ENCODE measurements at places on chromosomes 6 and 20.

- peak; percentile 3 for DNase-seq
Measured at GRCh38 chr6:75855052-75855451, 106.0 kb downstream of the MYO6 start.

- no peak for DNase-seq
Measured at GRCh38 chr20:59117526-59117925, 46.1 kb upstream of the ZNF831 start.

DNA sequence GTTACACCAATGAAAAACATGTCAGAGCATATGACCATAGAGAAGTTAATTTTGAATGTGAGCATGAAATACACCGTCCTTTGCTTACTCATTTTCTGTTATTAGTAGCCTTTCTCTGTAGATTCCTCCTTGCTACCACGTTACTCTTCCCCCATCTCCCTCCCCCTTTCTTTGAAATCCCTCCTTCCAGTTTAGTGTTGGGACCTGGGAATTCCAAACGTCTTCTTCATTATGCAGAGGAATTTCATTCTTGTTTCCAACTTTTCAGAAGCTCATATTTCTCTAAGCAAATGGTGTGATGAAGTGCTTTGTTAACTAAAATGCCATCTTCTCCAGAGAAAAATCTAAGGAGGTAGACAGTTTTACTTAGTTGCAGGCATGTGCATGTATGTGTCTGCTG, 122.4 kb downstream of the MCHR2 start:
- no peak for DNase-seq

DNA sequence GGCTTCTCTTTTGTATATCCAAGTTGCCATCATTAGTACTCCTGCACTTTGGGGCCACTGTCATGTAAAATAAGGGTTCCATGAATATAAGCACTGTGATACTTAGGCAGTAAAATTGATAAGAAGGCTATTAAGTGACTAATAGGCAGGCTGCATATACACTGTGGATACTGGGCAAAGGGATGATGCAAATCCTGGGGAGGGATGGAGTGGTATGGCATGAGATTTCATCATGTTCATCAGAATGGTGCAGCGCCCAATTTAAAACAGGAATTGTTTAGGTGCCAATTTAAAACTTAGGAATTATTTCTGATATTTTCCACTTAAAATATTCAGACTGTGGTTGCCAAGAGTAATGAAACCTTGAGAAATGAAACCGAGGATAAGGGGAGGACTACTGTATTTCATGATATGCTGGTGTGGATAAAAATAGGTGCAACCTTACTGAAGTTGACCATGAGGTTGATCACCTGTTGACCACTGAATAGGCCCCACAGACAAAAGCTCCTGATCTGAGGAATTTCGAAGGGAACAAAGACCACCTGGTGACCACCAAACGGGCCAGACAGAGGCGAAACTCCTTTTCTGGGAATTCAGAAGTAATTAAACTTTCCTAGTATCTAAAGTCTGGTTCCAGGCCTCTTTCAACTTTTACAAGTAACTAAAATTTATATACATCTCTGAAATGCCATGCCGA, 4.9 kb upstream of the TRIM39 start:
- DNase-seq = no peak

GRCh38 chr6:11398451-11399326, 138.9 kb upstream of the TMEM170B start:
- DNase-seq = no peak

- no peak for DNase-seq
Measured at GRCh38 chr20:54355631-54356280, 119.6 kb upstream of the DOK5 start.

- DNase-seq = no peak
Measured at GRCh38 chr6:17271628-17272027, 9.5 kb upstream of the RBM24 start.

DNA sequence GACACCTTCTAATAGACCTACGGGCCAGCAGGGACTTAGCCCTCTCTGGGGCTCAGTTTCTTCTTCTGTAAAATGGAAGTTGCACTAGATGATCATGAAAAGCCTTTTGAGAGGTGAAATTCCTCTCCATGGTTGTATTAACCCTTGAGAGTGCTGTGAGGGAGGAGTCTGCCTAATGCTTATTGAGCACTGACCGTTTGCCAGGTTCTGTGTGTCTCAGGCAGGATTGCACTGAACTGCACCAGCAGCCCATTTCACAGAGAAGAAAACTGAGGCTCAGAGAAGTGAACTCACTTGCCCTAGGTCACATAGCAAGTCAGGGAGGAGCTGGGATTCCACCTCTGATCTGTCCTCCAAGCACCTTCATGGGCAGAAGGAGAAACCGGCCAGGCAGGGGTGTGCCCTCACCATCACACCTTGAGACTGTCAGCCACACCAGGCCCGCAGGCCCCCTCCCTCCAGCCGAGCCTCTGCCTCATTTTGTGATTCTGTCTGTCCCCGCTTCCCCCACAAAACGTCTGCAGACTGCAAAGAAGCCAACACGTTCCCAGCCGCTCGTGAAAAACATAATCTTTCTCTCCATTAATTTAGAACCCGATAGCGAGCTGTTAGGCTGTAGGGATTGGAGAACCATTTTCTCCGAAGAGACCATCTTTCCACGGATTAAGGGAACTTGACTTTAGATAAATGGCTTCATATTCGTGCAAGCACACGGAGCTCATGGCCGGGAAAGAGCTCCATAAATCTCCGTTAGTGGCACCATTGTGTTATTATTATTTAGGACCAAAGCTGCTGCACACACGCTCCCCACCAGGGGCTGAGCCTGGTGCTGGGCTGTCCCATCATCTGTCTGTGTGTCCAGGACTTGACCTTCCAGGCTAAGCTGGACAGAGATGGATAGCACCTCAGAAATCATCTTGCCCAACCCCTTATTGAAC, 46.0 kb downstream of the KIAA1755 start:
- DNase-seq = no peak

GRCh38 chr20:910132-910869, 5.8 kb downstream of the ANGPT4 start:
- no peak for DNase-seq

DNA sequence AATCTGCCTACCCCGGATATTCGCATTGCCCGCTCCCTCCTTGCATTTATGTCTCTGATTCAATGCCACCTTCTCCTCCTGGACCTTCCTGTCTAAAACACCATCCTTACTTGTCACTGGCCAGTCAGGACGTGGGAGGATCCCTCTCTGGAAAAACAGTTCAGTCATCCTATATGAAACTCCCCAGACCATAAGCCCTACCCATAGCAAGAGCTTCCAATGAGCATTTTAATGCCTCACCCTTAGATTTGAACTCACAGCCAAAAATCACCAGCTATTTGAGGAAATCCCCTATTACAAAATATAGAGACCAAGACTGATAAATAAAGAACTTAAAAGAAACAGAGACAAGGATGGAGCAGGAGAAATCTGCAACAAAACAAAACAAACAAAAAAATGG, 86.4 kb downstream of the SHLD1 start:
- DNase-seq = no peak

DNA sequence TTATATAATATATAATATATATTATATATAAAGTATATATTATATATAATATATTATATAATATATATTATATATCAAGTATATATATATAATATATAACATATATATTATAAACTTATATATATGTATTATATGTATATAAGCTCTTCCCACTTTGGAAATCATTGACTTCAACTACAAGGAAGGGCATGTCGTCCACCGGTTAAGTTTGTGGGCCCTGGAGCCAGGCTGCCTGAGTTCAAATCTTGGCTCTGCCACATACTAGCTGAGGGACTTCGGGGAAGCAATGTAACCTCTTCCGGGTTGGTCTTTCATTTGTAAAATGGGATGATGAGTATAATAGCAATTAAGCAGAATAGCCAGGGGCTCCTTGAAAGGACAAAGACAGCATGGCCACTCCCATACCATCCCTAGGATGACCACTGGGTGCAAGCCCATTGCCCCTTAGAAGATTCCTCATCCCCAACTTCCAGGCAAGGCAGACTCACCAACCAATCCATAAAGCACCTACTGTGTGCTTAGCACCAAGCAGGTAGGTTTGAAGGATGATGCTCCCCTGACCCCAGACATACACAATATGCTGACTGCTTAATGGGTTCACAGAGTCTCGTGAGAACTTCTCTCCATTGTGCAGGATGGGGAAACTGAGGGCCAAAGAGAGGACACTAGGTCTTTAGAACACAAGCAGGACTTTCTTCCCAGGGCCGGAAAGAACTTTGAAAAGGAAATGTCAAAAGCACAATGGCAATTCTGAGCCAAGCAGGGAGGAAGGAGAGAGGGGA, 163.2 kb downstream of the MRPL14 start:
- DNase-seq = no peak

DNA sequence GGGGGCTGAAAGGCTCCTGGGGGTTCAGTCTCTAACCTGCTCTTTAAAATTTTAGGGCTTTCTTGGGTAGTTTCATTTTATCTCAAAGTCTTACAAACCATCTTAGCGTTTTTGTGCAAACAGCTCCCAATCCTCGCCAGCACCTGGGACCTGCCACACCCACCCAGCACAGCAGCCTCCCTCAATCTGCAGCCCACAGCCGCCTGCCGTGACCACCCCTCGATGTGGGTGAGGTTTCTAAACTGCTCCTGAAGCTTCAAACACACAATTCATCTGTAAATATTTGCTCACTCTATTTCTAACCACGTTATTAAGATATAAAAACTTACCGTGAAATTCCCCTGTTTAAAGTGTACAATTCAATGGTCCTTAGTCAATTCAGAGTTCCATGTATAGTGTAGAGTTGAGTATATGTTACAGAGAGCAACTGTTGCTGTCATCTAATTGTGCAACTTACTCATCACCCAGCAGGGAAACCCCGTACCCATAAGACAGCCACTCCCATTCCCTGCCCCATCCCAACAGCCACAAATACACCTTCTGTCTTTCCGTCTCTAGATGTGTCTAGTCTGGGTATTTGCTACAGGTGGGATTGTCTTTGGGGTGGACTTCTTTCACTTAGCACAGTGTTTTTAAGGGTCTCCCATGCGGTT, 381.0 kb downstream of the TAF4 start:
- no peak for DNase-seq

DNA sequence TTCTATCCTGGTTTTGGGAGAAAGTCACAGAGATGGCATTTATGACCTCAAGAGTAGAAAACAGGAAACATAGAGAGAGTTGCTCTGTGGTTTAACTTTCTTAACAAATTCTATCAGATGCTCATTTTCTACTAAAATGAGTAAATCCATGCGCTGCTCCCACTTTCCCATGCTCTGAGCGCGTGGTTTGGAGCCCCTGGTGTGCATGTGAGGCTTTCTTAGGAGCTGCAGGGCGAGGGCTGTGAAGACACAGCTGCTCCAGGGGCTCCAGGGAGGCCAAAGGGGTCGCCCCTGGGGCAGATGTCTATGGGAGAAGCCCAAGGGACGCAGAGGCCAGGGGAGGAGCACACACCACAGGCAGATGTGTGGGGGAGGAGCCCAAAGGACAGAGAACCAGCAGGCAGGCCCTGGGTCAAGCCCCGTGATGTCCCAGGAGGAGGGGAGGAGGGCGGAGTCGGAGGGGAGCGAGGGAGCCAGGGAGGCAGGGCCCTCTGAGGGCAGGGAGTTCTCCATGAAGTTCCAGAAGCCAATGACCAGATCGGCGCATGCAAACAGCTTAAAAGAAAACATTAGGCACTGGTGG, 122.9 kb downstream of the IRF4 start:
- no peak for DNase-seq

- DNase-seq = no peak
Measured at GRCh38 chr6:75735491-75736186, 13.4 kb upstream of the MYO6 start.

DNA sequence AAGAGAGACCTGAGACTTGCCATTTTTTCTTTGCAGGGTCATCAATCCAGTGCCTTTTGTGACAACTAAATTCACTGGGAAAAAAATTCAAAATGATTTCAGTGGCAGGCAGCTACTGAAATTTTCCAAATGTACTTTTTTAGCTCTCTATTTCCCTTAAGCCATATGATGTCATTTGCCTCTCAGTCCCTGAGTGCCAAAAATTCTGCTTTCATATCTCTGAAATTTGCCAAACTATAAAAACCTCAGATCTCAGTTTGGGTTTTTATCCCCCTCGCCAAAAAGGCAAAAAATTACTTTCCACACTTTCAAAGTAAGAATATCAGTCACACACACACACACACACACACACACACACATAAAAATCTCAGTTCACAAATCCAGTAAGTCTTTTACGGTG, 651.3 kb upstream of the ARID1B start:
- DNase-seq = no peak

- no peak for DNase-seq
Measured at GRCh38 chr6:170095273-170095981, 195.5 kb downstream of the DLL1 start.

DNA sequence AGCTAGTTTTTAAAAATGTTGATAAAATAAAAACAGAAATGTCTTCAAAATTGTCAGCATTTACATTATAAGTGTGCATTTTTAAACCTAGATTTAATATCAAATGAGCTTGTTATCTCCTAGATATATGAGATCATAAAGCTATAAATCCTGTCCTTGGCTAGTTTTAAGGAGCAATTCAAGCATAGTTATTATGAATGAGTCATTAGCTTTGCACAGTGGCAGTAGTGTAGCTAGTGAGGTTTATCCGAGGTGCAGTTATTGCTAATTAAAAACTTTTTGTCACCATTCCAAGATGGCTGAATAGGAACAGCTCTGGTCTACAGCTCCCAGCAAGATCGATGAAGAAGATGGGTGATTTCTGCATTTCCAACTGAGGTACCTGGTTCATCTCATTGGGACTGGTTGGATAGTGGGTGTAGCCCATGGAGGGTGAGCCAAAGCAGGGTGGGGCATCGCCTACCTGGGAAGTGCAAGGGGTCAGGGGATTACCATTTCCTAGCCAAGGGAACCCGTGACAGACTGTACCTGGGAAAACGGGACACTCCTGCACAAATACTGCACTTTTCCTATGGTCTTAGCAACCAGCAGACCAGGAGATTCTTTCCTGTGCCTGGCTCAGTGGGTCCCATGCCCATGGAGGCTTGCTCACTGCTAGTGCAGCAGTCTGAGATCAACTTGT, 108.8 kb upstream of the SYNCRIP start:
- DNase-seq = no peak

GRCh38 chr20:35828916-35829315, 57.1 kb downstream of the PHF20 start:
- no peak for DNase-seq

GRCh38 chr6:12010635-12011275, 1.4 kb upstream of the HIVEP1 start:
- peak; percentile 62 for DNase-seq

DNA sequence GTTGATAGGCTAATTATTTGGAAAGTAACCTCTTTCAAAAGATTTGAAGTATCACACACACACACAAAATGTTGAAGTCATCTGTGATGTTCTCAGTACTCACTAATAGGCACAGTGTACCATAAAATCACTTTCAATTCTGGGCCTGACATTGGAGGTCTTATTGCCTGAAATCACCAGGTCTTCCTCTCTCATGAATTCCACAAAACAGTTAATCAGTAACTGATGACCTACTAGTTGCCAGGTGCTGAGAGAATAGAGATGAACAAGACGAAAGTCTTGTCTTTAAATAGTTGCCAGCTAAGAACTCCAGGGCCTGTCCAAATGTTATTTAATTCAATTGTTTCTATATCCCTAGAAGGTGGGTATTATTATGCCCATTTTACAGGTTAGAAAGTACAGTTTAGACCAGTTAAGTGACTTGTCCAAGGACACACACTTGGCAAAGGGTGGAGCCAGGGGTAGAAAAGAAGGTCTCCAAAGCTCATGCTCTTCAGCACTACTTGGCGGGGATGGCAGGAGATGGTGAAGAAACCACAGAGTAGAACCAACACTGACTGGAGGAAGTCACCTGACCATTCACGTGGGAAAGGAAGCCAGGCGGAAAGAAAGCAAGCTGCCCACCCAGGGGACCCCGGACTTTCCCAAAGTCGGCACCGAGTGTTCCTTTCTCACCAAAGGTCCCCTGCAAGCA, 116.4 kb downstream of the KIF6 start:
- DNase-seq = no peak
